ENCODE measurements at places on chromosomes 6 and 20.
A peak's percentile ranks its signal among the peaks of the same experiment; 100 is the strongest.

DNA sequence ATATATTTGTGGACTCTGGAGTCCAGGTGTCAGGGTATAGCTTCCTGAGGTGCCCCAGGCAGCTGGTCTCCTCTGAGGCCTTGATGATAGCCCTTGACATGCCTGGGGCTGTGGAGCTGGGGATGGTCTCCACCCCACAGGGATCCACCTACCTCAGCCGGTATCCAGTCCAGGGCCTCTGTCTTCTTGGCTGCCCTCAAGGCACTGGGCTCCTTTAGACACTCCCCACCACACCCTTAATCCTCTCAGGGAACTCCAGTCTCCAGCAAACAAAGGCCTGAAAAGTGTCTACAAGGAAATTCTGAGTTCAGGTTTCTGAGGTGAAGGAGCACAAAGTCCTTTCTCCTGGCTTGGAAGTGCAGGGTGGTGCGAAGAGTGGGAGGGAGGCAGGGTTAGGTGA is 44.6 kb upstream of the DDR1 start:
- DNase-seq, result no peak

DNA sequence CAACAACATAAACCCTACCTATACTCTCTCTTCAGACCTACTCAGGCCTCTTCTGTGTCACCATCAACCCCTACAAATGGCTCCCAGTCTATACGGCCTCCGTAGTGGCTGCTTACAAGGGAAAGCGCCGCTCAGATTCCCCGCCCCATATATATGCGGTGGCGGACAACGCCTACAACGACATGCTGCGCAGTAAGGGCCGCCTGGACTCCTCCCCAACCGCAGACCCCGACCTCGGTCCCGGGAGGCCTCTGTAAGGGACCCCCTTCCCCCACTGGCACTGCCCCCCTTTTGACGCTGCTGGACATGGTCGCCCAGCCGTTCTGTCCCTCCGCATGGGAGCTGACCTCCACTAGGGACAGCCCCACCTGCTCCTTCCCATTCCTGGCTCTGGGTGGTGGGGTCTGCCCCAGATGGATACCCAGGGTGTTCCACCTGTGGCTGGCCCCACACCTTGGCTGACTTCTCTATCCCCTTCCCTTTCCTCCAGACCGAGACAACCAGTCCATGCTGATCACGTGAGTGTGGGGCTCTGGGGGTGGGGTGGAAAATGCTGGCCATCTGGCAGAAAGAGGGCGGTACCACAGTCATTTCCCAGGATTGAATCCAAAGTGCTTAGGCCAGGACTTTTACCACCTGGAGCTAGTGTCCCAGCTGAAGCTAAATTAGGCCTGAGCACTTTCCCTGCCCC is 25.0 kb downstream of the MYH7B start:
- no peak for DNase-seq

DNA sequence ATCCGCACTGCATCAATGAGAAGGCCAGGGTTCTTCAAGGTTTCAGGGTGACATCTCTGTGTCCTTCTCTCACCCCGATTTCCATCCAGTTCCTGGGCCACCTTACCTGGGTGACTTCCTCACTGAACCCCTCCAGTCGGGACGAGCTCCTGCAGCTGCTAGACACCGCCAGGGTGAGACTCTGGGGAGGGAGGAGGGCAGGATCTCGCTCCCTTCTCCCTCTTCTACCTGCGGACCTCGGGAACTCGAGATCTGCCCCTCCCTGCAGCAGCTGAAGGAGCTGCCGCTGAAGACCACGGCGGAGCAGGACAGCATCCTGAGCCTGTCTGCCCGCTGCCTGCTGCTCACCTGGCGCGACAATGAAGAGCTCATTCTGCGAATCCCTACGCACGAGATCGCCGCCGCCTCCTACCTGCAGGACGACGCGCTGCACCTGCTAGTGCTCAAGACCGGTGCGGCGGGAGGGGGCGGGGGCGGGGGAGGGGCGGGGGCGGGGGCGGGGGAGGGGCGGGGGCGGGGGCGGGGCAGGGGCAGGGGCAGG is 7.5 kb downstream of the CCM2L start:
- DNase-seq, result peak; percentile 79

DNA sequence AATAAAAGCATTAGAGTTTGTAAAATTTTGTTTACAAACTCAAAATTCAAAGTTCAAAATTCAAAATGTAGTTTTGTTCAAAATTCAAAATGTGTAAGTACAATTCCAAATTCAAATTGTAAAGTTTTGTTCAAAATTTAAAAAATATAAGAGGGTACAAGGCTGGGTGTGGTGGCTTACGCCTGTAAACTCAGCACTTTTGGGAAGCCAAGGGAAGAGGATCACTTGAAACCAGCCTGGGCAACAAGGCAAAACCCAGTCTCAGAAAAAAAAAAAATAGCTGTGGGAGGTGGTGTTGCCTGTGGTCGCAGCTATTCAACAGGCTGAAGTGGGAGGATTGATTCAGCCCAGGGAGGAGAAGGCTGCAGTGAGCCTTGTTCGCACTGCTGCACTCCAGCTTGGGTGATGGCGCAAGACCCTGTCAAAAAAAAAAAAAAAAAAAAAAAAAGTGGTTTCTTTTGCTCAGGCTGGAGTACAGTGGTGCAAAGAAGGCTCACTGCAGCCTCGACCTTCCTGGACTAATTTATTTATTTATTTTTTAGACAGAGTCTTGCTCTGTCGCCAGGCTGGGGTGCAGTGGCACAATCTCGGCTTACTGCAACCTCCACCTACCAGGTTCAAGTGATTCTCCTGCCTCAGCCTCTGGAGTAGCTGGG is 5.4 kb upstream of the ZBTB12 start:
- DNase-seq, result peak; percentile 56

- peak; percentile 45 for DNase-seq
Observed at GRCh38 chr6:7727946-7728854, 2.3 kb downstream of the BMP6 start.

- DNase-seq, result no peak
Observed at GRCh38 chr6:116034327-116034726, 26.4 kb downstream of the FRK start.
